ENCODE measurements at places on chromosomes 12 and 14.

- no peak for DNase-seq
Measured at GRCh38 chr12:59250766-59251165, 330.5 kb upstream of the LRIG3 start.

GRCh38 chr14:33714527-33715226 is 236.2 kb downstream of the EGLN3 start:
- no peak for DNase-seq

GRCh38 chr14:95330591-95331370 is 11.1 kb upstream of the CLMN start:
- no peak for DNase-seq

GRCh38 chr14:95355422-95355821 is 35.7 kb upstream of the CLMN start:
- no peak for DNase-seq

DNA sequence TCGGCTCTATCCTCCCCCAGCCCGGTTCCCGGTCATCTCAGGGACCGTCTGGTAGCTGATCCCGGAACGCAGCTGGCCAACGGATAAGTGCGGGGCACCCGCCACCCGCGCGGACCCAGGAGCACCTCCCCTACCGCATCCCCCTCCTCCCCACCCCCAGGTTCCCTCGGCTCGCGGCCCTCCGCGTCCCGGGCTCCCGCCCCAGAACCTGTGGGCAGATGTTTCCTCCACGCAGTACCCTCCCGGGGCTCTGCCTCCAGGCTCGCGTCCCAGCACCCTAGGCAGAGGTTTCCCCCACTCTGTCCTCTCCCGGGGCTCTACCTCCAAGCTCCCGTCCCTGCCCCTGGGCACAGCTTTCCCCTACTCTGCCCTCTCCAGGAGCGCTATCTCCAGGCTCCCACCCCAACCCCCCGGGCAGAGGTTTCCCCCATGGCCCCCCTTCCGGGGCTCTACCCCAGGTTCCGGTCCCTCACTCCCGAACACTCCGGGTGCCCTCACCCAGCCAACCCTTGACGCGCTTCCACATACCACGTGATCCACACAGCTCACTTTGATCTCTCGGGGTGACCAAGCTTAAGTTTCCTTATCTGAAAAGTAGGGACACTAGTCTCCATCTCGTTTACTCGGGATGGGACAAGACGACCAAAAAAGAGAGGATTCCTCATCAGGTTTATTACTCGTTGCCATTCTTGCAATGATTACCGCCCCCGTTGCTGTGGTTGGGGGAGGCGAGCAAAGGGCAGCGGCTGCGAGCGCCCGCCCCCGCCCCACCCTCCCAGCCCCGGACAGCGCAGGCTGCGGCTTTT is at the start of gene CCDC38:
TSS of gene CCDC38 (minus strand) at position 91 of the 806 bp plus-strand sequence. CDS start 6,105 bp downstream, outside the sequence.
- DNase-seq = peak; percentile 91

DNA sequence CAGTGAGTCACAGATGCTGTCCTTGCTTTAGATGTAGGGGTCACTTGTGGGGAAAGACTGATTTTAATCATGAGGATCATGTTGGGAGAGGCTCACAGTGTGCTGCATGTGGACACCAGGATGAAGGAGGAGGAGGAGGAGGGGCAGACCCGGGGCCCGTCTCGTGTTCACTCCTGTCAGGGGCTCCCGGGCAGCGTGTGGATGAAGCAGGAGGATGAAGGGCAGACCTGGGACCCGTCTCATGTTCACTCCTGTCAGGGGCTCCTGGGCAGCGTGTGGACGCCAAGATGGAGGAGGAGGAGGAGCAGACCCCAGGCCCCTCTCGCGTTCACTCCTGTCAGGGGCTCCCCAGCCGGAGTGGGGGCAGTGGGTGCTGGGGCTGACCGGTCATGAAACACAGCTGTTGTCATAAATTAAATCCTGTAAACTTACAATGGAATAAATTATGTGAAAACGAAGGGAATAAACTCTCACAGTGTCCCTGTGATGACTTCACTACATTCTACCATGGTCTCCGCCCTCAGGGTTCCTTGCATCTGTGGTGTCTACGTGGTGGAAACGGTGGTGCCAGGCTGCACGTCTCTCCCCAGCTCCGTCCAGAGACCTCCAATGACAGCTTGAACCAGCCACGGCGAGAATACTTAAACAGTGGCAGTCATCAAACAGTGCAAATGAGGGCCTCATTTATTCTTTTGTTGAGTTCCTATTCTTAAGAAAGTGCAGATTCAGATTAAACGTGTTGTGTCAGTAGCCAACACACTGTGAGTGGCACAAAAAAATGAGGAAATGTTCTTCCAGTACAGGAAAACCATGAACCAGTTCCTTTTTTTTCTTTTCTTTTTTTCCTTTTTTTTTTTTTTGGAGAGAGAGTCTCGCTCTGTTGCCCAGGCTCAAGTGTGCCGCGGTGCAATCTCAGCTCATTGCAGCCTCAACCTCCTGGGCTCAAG is 37.7 kb upstream of the SFSWAP start:
- DNase-seq = no peak

GRCh38 chr12:131101006-131101405 is 147.3 kb downstream of the ADGRD1 start:
- no peak for DNase-seq

- DNase-seq = no peak
Measured at GRCh38 chr12:103813949-103814348, 27.1 kb downstream of the NT5DC3 start.

DNA sequence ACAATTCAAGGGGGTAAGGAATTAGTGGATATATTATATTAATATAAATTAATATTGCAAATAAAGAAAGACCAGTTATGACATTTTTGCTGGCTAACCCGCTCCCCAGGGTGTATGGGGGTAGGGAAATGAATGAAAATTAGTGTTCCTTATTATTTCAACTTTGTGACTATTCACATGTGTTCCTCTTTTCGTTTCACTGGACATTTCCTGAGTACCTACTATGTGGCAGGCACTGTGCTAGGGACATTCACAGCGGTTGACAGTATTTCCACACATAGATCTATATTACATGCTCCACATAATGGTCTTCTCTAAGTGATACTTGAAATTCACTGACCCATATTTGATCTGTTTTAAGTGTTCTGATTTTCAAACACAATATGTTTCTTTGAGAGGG is 129.8 kb upstream of the USP15 start:
- no peak for DNase-seq

- DNase-seq = no peak
Measured at GRCh38 chr12:88985011-88985410, 367.3 kb downstream of the DUSP6 start.

DNA sequence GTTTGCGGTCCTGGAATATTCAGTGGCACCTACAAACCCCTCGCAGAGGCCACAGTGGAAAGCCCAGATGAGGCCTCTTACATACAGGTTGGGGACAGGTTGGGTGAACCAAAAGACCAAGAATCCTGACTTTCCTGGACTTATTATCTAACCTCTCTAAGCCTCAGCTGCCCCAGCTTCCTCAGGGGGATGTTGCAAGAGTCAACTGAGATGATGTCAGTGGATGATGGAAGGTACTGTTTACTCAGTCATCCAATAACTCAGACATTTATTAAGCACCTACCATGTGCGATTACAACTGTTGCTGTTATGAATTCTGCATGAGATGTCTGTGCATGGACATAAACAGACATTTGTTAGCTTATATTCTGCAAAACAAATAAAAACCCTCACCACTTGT is 72.8 kb downstream of the RFX4 start:
- no peak for DNase-seq

GRCh38 chr14:104582662-104583061 is 3.1 kb downstream of the C14orf180 start:
- DNase-seq = no peak

DNA sequence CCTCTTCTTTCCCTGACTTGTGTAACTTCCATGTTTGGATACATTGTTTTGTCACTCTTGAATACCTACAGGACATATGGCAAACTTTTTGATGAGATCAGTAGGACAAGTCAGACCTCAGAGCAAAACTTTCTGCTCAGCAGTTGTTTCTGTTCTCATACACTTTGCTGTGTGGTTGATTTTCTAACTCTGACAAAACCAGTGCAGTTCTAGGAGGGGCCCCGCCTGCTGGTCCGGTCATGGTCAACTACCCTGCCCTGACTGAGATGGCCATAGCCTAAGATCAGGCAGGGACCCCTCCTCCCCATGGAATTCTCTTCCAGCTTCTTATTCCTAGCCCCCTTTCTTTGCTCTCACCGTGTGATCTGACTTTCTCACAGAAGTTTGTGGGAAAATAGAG is 92.8 kb downstream of the OTOGL start:
- no peak for DNase-seq

DNA sequence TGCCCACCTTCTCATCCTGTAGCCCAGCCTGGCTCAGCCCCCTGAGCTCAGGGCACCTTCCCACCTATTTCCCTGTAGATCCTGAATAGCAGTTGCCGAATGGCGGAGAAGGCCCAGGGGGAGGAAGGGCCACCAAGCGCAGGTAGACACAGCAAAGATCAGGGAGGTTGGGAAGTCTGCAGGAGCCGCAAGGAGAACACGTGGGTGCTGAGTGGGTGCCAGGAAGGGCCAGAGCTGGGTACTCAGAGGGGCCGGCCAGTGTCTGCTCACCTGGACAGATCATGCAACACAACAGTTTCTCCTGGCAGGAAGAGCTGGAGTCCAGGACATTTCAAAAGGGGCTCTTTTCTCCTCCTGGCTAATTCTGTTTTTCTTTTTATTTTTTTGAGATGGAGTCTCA is 30.6 kb downstream of the CHGA start:
- DNase-seq = no peak

DNA sequence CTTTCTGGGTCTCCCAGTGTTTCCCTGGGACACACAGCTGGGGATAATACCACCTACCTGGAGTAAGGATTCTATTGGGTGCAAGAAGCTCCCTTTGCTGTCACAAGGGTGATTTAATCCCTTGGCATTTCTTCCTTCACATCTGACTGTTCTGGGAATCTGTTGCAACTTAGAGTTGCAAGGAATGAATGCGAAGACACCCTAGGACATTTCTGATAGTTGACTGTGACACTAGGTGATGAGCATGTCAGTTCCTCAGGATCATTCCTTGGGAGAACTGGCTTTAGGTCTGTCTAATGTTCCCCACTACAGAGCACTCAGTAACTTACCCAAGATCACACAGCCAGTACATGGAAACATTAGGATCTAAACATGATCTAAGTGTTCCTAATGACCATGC is 593.6 kb downstream of the NRXN3 start:
- no peak for DNase-seq
